ENCODE measurements at places on chromosomes 7 and 10.

DNA sequence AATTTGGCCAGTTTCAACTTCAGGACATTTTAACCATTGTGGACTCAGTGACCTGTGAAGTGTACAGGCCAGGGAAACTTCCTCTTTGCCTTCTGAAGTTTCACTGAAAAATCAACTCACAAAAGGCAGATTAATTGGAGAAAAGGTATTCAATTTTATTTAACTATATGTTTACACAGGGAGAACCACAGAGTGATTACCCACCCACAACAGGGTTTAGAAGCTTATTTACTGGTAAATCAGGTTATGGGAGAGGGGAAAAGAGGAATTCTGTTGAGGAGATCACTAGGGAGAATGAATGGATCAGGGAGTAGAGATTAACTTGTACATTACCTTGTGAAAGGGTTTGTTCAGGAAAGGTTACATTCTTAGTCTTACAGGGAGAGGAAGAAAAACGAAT lies 1.7 kb upstream of the AKR1D1 start:
- no peak for DNase-seq

DNA sequence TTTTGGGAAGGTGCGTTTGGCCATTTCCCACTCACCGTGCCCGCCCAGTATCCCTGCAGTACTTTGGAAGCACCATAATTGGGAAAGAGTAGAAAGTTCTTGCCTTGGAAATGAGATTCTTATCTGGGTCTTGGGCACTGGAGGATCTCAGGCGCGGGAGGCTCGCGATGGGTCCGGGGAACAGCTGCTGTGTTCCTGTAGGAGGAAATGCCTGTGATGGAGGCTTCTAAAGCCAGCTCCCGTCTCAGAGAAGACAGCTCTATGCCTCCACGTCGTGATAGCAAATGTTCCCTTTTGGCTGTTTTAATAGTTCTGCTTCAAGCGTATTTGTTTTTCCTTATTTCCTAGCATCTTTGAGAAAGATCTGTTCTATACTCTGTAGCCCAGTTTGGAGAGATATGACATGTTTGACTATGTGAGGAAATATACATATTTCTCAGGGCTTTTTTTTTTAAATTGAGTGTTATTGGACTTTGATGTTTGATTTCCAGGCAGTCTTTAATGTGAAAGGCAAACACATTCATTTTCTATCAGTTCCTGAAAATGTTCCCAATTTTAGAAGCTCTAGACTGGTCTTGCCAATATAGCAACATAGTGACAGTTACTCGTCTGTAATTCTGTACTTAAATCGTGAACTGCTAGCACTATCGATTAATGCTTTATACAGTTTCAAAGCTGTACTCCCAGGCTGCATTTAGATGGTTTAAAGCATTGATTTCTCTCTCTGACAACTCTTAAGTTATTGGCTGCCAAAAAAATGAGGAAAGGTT lies 280.8 kb downstream of the DPP6 start:
- no peak for DNase-seq

GRCh38 chr10:607545-608185 lies 81.8 kb downstream of the DIP2C start:
- no peak for DNase-seq

- no peak for DNase-seq
These were observed 58.6 kb downstream of the RAMP3 start for GRCh38 chr7:45216181-45216580.

DNA sequence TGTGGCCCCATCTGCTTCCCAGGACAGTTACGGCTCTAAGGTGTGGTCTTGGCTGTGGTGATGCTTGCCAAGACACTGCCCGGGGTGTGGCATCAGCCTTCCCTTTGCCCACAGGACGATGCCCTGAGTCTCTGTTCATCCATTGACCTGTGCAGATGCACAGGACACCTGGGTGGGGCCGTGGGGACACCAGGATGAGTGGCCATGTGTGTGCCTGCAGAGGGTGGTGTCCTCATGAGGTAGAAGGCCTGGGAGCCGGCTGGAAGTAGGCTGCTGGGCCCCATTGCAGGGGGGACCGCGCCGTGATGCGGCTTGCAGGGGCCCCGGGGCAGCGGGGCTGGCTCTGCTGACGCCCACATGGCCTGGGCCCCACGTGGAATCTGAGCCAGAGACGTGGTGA lies 22.4 kb upstream of the PWWP2B start:
- DNase-seq, result peak; percentile 28

DNA sequence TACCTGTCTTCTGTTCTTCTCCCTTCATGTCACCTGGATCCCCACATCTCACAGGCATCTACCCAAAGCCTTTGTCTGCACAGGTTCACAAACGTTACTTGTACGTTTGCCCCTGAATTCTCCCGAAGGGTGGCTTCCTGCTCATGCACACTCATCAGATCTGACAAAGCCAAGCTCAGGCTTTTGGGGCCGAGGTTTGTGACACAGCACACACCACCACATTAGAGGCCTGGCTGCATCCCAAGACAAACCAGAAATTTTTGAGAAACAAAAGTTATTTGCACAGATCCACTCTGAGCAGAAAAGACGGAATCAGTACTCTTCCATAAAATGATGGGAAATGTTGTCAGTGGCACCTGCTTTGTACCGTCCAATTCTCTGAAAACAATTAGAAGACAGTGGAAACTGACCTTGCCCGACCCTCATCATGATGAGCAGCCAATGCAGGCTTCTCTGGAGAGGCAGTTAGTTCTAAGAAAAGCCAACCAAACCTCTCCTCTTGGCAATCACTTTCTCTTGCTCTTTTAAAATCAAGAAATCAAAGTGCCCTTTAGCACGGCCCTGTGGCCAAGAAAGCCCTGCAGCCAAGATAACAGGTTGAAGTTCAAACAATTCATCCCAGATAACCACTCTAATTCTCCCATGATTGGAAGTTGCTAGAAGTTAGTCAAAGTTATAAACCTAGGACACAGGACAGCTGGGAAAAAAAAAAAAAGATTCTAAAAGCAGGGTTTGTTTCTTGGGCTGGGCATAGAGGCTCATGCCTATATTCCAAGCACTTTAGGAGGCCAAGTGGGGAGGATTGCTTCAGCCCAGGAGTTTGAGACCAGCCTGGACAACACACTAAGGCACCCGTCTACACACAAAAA lies 13.6 kb upstream of the SVIL start:
- DNase-seq, result no peak

DNA sequence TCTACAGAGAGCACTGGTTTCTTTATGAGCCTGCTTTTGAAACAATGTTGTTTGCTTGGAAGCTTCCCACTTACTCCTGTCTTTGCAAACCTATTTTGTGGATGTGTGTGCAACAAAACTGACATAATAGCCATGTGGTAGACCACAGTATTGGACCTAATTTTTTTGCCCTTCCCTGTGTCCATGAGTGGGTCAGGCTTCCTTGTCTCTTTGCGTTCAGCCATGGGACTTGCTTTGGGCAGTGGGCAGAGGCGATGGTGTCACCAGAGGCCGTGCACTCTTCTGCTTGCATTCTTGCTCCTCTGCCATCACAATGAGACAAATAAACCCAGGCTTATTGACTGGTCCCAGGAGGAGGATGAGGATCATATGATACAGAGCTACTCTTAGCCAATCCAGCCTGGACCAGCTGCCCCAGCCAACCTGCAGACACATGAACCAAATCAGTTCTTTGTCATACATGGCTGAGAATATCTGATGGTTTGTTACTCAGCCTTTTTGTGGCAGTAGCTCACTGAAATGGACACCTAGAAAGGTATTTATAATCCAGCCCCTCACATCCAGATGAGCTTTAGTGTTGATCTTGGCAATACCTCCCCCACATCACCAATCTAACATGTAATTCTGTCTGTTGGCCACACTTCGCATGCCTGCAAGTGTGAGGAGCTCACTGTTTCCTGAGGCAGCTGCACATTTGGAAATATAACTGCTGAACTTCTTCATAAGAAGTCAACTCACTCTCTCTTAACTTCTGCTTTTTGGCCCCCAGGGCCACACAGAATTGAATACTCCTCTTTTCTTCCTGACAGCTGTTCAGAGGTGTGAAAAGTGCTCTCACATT lies 427.8 kb upstream of the ZMIZ1 start:
- no peak for DNase-seq

DNA sequence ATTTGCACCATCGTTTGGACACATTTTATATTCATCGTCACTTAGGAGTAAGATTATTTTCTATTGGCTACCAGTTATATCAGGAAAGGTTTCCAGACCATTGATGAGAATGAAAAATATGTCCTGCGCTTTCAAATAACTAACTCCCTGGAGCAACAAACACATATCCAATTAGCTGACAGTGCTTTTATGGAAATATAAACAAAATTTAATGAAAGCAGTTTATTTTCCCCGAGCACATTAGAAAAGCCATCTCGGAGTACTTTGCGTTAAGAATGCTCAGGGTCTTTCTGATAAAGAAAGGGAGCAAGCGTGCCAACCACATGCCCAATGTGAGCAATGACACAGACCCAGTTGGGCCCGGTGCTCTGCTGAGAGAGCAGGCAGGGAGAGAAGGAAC lies 85.1 kb upstream of the ZPBP start:
- DNase-seq, result no peak

GRCh38 chr10:107546284-107546683 lies 381.8 kb upstream of the SORCS1 start:
- no peak for DNase-seq

Measured in RWPE2 (cell line).